Suprapubic skin (tissue), 4 donors: ENCODE measurements at places on chromosomes 2 and 18. TPM values are rescaled to one million over a fixed set of nuclear protein-coding genes. Genes with fewer than 3 reads are reported as not detected.
A peak's percentile ranks its signal among the peaks of the same experiment; 100 is the strongest.

DNA sequence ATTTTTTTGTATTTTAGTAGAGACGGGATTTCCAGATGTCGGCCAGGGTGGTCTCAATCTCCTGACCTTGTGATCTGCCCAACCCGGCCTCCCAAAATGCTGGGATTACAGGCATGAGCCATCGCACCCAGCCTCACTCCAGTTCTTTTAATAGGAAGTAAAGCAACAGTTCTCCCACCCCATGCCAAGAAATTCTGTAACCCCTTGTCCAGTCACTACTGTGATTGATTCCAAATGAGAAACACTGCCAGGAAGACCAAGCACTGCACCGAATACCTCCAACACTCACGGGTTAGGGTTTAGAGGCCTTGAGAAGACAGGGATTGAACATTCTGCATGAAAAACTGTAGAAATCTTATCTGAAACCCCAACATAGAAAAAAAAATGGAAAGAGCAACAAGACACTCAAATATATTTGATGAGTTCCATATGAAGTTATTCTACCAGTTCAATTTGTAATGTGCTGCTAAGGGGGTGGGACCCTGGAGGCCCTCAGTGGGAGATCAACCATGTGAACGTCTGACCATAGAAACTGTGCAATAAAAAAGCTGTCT lies 48.2 kb upstream of the BIN1 start:
- H3K4me3 ChIP-seq: no peak overlapping the region
- no peaks in the 10 kb centered on the region for H3K36me3 ChIP-seq
- H3K27ac ChIP-seq: peak overlapping the region; percentile 75
- DNase-seq: no peak
- no peaks in the 10 kb centered on the region for H3K27me3 ChIP-seq
- H3K4me1 ChIP-seq: peaks cover 17% of the 10 kb centered on the region

- H3K4me3 ChIP-seq: no peak overlapping the region
- no peaks in the 10 kb centered on the region for H3K27me3 ChIP-seq
- no peaks in the 10 kb centered on the region for H3K36me3 ChIP-seq
- H3K4me1 ChIP-seq: peaks cover 7% of the 10 kb centered on the region
- no peak overlapping the region for H3K27ac ChIP-seq
- DNase-seq: no peak
Observed at GRCh38 chr18:11004294-11004693, 145.1 kb downstream of the PIEZO2 start.

DNA sequence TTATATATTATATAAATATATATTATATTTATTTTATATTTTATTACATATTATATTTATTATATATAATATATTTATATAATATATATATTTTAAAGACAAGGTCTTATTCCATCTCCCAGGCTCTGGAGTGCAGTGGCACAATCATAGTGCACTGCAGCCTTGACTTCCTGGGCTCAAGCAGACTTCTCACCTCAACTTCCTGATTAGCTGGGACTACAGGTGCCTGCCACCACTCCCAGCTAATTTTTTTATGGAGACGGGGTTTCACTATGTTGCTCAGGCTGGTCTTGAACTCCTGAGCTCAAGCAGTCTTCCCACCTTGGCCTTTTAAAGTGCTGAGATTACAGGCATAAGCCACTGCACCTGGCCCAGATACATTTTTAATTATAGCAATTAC lies 110.0 kb downstream of the PHLPP1 start:
- DNase-seq: no peak
- no peak overlapping the region for H3K27ac ChIP-seq

GRCh38 chr18:7068871-7069590 lies 48.6 kb downstream of the LAMA1 start:
- no peaks in the 10 kb centered on the region for H3K27me3 ChIP-seq
- DNase-seq: no peak
- H3K36me3 ChIP-seq: no peaks in the 10 kb centered on the region
- H3K27ac ChIP-seq: no peak overlapping the region
- no peak overlapping the region for H3K4me3 ChIP-seq

The RNU2-63P gene
- not detected for total RNA-seq

The SLC23A3 gene
- 3.1 TPM for total RNA-seq

GRCh38 chr2:145615626-145616025 lies 1095.7 kb upstream of the ZEB2 start:
- H3K27me3 ChIP-seq: no peaks in the 10 kb centered on the region
- no peak overlapping the region for H3K4me3 ChIP-seq
- DNase-seq: no peak

GRCh38 chr18:60537074-60537473 lies 164.5 kb upstream of the MC4R start:
- no peak overlapping the region for H3K4me3 ChIP-seq
- H3K27ac ChIP-seq: no peak overlapping the region

The TRABD2A gene
- 2.4 TPM for total RNA-seq

- peaks cover 3% of the 10 kb centered on the region for H3K27me3 ChIP-seq
- no peak overlapping the region for H3K4me3 ChIP-seq
- H3K4me1 ChIP-seq: peaks cover 5% of the 10 kb centered on the region
- H3K27ac ChIP-seq: no peak overlapping the region
- H3K36me3 ChIP-seq: no peaks in the 10 kb centered on the region
Observed at GRCh38 chr18:54950221-54950620, 9.0 kb downstream of the CCDC68 start.
